ENCODE measurements at places on chromosomes 6 and 20. TPM values are rescaled to one million over a fixed set of nuclear protein-coding genes. Genes with fewer than 3 reads are reported as not detected.

TBXT gene
- not detected for total RNA-seq

ZSCAN9 gene
- total RNA-seq, result 4.4 TPM

FAM209B gene
- not detected for total RNA-seq

KCNG1 gene
- total RNA-seq, result 2.1 TPM

SLC22A16 gene
- 0.35 TPM for total RNA-seq

PHACTR3 gene
- total RNA-seq, result 0.25 TPM

HLA-DOA gene
- total RNA-seq, result 0.60 TPM

MCHR2 gene
- not detected for total RNA-seq

RAD21L1 gene
- not detected for total RNA-seq

PPP1R3G gene
- total RNA-seq, result not detected

PROCR gene
- 3.6 TPM for total RNA-seq

C4B gene
- total RNA-seq, result 665 TPM

OPRM1 gene
- total RNA-seq, result not detected

GTPBP2 gene
- total RNA-seq, result 24.4 TPM

DNA sequence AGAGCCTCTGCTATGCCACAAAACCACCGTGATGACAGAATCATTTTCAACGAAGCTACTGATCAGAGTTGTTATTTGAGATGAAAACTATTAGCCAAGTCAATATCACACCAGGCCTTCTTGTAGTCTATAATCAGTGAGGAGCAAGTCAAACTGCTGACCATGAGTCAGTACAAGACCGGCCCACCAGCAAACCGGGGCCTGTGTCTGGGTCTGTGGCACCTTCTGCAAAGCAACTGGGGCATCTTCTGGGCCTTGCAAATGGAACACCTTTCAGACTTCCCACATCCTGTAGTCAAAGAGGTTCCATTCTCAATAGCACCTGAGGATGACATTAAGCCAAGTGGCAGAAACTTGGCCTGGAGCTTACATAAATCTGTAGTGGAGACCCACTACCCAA lies 38.5 kb downstream of the CPXM1 start:
- no peak for DNase-seq

DNA sequence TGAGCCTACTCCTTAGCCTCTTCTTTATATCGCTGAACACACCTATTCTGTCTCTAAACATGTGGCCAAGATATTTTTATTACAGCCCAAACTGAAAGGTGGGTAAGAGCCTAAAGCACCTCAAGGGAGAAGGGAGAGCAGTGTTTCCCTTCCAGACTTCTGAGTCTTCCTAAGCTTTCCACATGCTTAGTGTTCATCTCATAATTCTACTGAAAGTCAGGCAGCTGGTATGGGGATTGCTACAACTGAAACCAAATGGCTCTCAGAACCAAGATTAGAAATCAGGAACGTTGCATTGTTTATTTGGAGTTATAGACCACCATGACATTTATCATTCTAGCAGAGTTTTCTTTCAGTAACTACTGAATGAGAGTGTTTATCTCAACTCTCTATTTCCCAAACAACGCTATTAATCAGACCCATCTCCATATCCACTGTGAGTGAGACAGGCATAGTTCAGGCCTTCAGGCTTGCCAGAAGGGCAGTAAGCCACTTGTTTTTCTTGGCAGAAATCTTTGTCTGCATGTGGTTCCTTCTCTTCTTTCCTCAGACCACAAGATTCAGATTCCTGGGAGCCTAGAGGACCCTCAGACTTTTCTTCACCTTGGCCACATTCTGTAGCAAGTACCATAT lies 22.8 kb downstream of the VGLL2 start:
- no peak for DNase-seq

GRCh38 chr6:41780551-41781365 lies at the start of gene PRICKLE4:
PRICKLE4 (plus strand) TSS chr6:41780782; CDS start chr6:41783474, 2,692 bp downstream.
- peak; percentile 77 for DNase-seq

- DNase-seq, result no peak
These were observed 10.0 kb downstream of the TMEM74B start for GRCh38 chr20:1174787-1175186.

- no peak for DNase-seq
These were observed 82.1 kb downstream of the PTPRA start for GRCh38 chr20:2955257-2955970.

DNA sequence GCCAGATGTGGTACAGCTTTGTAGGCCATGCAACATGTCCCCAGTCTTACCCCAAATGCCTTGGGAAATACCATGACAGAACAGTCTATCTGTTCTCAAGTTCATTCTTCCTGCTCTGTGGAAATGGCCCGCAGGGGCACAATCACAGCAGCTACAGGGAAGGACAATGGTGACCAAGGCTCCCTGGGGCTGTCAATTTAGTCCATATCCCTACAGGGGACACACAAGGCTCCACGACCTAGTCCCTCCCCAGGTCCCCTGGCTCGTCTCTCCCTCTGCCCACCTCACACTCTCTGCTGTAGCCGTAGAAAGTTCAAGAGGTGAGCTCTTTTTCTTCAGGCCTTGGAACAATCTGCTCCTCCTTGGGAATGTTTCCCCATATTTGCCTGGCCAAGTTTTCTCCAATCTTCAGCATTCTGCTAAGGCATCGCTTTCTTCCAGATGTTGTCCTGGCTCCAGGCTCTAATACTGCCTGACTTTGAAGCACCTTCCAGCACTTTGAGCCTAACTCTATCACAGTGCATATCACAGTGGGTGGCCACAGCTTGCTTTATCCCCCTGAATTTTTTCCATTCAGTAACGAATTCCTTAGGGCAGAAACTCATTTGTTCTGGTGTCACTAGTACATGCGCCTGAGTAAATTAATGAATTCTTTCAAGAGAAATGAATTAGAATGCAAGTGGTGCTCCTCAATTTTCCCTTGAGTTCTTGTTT lies 92.6 kb downstream of the MAP3K7 start:
- no peak for DNase-seq

DNA sequence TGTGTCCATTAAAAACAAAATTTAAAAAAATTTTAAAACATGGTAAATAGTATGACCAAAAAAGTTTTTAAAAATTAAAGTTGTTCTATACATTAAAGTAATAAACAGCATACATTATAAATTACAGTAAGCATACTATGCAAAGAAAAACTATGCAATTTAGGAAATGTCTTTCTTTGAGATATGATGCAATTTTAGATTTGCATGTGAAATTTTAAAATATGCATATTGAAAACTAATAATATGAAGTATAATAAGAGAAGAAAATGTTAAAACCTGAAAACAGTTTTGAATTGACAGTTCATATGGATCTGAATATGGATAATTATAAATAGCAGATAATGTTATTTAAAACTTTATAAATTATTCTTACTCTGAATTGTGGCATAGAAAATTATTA lies 43.1 kb downstream of the ASCC3 start:
- DNase-seq, result no peak

DNA sequence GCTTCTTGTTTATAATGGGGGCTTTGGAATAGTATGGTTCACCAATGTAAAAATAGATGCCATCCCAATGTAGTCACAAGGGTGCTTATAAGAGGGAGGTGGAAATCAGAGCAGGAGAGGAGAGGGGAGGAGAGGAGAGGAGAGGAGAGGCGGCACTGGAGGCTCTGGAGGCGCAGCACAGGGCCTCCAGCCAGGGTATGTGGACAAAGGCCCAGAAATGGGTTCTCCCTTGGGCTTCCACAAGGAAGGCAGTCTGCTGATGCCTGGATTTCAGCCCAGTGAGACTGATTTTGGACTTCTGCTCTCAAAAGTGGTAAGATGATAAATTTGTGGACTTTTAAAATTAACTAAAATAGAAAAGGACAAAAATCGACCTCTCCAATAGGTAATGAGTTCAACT lies 116.8 kb downstream of the RNASET2 start:
- DNase-seq, result no peak

GRCh38 chr20:14829906-14830305 lies 492.5 kb upstream of the FLRT3 start:
- DNase-seq, result no peak

DNA sequence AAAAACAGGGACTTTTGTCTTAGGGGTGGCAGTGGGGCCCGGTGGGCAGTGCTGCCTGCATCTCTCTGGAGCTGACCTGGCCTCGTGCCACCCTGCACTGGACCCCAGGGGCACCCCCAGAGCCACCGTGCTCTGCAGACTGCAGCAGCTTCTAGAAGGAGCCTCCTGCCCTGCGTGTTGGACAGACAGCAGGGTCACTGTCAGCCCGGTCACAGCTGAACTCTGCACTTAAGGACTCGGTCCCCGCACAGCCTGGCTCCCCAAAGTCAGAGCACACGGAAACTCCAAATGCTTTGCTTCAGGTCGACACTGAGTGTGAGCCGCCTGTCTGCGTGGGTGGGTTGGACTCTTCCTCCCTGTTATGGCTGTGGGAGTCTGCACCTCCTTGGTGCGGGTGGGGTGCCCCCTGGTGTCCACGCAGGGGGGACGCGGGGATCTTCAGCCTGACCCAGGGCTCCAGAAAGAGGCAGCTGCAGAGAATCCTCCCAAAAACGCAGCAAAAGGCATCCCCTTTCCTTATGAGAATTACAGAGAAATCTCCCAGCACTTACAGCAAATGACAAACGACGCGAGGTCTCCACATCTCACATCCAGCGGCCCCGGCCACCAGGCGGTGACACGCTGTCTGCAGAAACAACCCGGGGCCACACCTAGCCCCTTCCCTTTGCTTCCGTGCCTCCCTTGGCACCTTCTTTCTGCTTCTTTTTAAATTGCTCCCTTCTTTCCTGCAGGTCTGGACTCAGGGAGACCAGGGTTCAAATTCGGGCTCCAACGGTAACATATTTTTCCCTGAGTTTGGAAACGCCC lies 36.3 kb upstream of the DACT2 start:
- peak; percentile 85 for DNase-seq

DNA sequence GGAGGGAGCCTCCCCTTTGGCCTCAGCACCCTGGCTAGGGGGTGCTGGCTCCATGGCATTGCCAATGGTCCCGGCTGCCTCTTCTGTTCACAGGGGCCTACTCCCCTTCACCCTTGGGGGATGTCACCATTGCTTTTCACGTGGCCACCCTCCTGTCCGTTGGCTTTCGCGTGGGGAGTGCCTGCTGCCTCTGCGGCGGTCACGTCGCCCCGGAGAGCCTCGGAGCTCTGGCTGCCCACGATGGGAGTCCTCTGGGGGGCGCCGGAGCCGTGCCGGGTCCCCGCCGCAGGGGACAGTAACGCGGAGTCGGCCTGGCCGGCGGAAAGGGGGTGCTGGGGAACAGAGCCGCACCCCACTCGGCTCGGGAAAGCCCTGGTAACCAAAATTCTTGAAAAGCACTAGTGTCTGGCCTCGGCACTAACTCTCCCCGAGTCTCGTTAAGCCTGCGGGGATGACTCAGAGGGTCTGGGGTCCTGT lies 661 bp upstream of the HEBP2 start:
- peak; percentile 57 for DNase-seq

- no peak for DNase-seq
These were observed 109.6 kb upstream of the NHSL1 start for GRCh38 chr6:138608896-138609295.

DNA sequence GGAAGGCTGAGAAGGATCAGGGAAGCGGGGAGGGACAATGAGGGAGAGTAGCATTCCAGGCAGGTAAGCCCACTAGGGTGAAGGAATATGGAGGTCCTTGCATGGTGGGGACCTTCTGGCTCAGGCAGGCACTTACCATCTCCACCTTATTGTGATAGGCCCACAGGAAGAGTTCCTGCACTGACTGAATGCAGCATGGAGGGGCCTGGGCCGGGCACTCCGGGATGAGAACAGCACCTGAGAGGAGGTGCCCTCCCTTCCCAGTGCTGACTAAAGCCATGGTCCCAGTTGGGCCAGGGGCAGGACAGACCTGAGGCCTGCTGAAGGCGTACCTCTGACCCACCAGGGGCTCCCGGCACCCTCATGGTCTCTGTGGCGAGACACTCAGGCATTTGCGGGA lies 392.7 kb downstream of the CDC5L start:
- DNase-seq, result no peak

DNA sequence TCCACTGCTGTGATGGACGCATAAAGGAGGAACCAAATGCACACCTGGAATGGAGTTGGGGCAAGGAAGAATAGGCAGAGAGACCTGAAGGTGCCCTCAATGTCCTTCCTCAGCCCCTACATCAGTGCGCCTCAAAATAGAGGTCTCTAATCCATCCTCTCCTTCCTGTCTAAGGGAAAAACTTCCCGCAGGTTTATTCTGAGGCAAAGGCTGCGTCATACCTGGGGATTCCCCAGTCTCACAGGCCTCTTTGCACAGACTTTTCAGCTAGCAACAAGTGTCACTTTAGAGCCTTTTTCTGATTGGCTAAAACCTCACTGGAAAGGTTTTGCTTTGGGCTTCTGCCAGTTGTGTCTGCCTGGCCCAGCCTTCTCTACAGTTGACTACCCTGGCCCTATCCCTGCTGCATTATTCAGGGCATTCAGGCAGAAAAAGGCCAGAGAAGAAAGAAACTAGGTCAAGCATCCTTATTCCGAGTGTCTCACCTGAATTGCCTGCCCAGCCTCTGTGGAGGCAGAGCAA lies 1.8 kb upstream of the HLA-DQB1 start:
- DNase-seq, result no peak

DNA sequence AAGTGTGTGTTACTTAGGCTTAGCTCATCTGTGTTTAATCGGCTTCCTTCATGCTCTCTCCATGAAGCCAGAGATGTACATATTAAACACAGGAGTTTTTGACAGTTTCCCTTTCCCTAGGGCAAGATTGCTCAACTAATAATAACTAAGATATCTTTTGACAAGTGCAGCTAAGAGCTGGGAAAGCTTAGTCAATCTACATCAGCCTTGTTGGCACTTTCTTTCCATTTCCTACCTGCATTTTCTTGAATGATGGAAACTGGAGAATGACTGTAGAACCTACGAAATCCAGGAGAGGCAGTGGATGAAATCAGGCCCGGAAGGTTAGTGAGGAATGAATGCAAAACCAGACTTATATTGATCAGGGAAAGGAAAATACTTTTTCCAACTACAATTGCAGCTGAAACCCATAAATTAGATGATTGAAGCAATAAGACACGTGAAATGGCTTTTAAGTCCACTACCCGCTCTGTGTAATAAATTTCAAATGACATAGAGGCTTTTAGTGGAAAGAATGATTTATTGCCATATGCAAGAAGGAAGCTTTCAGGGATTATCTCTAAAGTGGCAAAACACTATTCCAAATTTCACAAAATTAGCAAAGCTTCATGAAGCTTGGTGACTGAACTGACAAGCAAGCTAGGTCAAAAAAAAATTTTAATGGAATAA lies 237.2 kb upstream of the ID4 start:
- DNase-seq, result no peak

DNA sequence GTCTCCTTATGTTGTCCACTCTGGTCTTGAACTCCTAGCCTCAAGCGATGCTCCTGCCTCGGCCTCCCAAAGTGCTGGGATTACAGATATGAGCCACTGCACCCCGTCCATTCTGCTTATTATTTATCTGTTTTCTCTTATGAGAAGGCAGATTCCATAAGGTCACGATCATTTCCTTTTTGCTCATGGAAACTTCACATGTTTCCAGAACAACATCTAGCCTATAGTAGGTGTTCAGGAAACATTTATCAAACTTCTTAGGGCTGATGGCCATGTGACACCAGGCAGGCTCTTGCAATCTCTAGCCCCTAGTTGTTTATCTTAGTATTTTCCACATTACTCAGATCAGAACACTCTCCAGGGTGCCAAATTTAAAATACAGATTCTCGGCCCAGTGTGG lies 61.2 kb downstream of the ZFP64 start:
- DNase-seq, result no peak

GRCh38 chr6:121694389-121694788 lies 258.9 kb downstream of the GJA1 start:
- no peak for DNase-seq
